Dermis blood vessel endothelial cell (primary cell): ENCODE measurements at places on chromosomes 12 and 14. TPM values are rescaled to one million over a fixed set of nuclear protein-coding genes. Genes with fewer than 3 reads are reported as not detected.

- DNase-seq = no peak
These were observed 651 bp downstream of the PFKM start for GRCh38 chr12:48119834-48120195.

GRCh38 chr14:68552602-68553001 lies 240.3 kb downstream of the ZFP36L1 start:
- DNase-seq = peak; percentile 83

DNA sequence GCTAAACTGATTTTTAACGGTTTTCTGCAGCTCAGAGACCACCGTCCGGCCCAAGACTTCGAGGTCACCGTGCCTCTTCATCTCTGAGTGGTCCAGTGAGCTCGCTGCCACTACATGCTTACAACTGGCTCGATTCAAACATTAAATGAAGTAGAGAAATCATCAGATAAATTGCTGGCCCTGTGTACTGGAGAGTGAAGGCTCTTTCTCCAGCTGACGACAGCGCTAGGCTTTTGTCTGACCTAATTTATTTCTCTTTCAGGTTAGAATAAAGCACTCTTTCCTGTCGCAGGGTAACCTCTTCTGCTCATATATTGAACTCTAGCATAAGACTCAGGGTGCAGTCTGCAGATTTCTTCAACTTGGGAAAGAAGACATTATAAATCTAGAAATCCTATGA lies 6.4 kb downstream of the BCL11B start:
- no peak for DNase-seq

GRCh38 chr14:89524990-89525667 lies 108.1 kb upstream of the FOXN3 start:
- DNase-seq = no peak

- DNase-seq = no peak
These were observed 56.3 kb downstream of the PLXNC1 start for GRCh38 chr12:94204499-94205247.

The DLK1 gene
- total RNA-seq = not detected in 2 replicates

The ACSM4 gene
- total RNA-seq = not detected in 2 replicates

The CEP83 gene
- total RNA-seq = 8.2 and 9.3 TPM in 2 replicates

The KRT85 gene
- not detected in 2 replicates for total RNA-seq

The CPNE6 gene
- total RNA-seq = not detected in 2 replicates
